Epithelial cell of alveolus of lung (primary cell): ENCODE measurements at places on chromosomes 12 and 14. TPM values are rescaled to one million over a fixed set of nuclear protein-coding genes. Genes with fewer than 3 reads are reported as not detected.

Gene ETV6
- total RNA-seq = 8.4 and 8.8 TPM in 2 replicates

Gene IKZF4
- total RNA-seq = 2.6 and 8.1 TPM in 2 replicates

Gene PARPBP
- total RNA-seq = 5.7 and 11.2 TPM in 2 replicates

Gene ATP23
- 3.2 and 10.2 TPM in 2 replicates for total RNA-seq

Gene FOXG1
- total RNA-seq = under 0.01 TPM in 1 of 2 replicates, not detected in the other

Gene CLEC2A
- total RNA-seq = not detected in 2 replicates
